ENCODE measurements at places on chromosomes 7 and 10. TPM values are rescaled to one million over a fixed set of nuclear protein-coding genes. Genes with fewer than 3 reads are reported as not detected.

DNA sequence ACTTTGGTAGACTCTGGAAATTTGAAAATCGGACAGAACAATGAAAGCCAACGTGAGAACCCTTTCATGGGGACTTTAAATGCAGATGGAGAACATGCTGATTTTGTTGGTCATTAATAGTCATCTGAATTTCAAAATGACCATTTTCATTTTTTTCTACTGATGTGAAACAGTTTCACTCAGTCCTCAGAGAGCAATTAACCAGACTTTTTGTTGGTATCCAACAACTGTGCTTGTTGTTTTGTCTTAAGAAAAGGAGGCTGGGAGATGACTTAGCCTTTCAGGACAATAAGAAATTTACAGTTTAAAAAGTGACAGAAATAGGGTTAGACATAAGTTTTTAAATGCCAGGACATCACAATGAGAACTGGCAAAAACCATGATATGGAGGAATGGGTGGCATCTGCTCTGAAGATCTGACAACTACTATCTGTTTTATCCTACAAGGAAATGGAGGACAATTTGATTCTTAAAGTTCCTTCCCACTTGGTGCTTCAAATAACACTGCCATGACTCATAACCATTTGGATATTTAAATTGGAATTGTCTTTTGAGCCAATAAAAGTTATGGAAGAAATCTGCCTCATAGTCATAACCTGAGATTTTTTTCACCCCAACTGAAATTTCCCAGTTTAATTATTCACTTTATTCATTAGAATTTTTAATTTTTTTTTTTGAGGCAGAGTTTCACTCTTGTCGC lies 87.2 kb upstream of the HPS1 start:
- no peak for DNase-seq

GRCh38 chr7:18063149-18063901 lies 35.7 kb upstream of the PRPS1L1 start:
- DNase-seq, result no peak

GRCh38 chr7:44617225-44617890 lies 10.9 kb downstream of the OGDH start:
- no peak for DNase-seq

ATG9B gene
- total RNA-seq, result not detected

GDF10 gene
- 0.32 TPM for total RNA-seq

All from left ventricle myocardium superior (tissue), 1 donor.